Stimulated activated CD8-positive, alpha-beta memory T cell treated with anti-CD3 and anti-CD28 coated beads, Interleukin-15, amount 100 ng/mL, for 48 hours (primary cell): ENCODE measurements at places on chromosomes 4 and X.

DNA sequence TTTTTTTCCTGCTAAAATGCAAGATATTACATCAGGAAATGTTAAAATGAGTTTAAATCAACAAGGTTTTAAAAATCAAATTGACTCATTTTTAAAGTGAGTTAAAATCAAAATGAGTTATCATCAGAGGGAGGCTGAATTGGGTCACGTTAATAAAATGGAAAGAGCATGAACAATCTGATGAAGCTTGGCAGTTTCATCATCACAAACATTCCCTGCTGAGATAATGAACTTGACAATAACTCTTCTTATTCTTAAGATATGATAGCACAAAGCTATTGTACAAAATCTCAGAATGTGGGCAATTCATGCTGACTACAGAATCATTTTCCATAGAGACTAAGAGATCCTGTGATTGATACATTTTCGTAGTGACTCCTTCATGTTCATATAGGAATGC, 1086.7 kb downstream of the STIM2 start:
- no peak for DNase-seq

DNA sequence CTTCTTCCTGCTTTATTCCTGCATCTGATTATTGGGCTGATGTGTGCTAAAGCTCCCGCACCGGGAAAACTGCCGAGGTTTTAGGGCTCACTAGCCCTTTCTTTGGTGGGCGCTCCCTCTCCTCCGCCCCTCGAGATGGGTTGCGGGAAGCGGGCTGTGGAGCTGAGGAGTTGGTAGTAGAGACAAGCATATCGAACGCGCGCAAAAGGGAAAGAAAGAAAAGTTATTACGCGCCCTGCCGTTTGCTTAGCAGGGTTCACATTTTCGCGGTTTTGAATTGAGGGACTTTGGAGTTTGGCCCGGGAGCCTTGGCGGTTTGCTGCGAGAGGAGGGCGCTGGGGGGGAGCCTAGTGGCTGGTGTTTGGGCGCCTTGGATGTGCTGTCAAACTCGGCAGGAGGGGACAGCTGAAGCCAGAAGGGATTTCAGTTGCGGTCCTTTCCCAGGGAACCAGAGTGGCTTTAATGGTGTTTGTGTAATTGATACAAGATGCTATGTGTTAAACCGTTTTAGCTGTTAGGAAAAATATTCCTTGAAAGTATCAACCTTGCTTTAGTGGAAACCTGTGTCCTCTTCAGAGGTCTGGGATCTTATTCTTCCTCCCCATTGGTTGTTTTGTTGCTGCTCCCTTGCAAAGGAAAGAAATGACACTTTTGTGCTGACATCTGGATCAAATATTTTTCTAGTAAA, 1.1 kb downstream of the GAB1 start:
- no peak for DNase-seq

DNA sequence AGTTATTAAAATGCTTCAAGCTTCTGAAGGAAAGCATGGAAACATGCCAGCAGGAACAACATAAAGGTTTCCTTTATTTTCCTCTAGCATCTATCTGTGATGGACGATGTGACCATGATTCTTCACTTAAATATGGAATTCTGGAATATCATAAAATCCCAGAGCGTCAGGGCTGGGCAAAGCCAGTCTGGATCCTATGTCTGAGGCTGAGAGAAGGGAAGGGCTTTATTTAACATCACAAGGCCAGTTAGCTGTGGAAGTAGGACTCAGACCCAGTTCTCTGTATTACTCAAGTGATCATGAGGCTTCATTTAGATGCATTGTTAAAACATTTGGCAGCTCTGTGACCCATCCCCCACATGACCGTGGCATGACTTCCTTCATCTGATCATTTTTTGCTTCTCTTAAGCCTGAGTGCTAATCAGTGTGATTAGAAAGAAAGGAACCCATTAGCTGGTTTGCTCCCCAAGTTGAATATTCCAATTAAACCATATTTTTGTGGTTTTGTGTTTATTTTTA, 40.9 kb upstream of the EOLA2 start:
- no peak for DNase-seq

DNA sequence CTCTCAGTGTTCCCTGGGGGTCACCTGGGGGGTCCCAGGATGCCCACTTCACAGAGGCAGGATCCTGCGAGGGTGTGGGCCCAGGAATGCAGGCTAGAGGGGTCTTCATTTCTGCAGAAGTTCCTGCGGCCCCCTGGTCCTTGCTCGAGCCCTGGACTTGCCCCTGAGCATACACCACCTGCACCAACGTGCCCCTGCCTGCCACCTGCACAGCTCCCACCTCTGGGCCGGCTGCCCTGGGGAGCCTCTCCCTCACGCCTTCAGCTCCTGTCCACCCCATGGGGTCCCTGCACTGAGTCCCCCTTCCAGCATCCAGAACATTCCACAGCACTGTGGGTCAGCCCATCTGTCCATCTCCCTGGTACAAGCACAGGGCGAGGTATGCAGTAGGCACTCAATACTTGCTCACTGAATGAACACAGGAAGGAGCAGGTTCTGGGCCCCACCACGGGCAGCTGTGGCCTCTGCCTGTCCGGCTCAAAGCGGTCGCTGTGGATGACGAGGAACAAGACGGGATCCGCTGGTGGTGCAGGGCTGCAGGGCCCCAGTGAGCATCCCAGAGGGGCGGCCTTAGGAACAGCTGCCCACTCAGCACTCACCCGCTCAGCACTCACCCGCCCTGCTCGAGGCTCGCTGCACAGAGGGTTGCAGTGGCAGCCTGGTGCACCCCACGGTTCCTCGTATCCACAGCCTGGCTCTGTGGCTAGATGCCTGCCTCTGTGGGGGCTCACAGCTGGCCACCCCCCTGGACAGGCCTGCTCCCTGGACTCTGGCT, 70.5 kb upstream of the MXD4 start:
- DNase-seq, result no peak

DNA sequence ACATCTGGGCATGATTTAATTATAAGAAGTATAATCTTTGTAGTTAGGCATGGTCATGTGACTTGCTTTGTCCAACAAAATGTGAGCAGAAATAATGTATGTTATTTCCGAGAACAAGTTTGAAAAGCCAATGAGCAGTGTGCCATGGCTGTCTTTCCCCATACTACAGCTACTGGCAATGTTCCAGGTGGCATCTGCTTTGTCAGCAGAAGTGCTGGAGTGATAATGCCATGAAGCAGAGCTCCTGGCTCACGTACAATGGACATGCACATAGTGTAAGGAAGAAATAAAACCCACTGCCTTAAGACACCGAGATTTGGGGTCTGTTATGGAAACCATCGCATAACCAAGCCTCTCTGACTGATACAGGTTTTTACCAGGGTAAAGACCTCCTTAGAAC, 212.6 kb upstream of the RASGEF1B start:
- no peak for DNase-seq

- DNase-seq, result no peak
These were observed 78.1 kb downstream of the HTRA3 start for GRCh38 chr4:8347660-8348059.

- no peak for DNase-seq
These were observed 485.0 kb upstream of the FAT1 start for GRCh38 chr4:187208651-187209050.

DNA sequence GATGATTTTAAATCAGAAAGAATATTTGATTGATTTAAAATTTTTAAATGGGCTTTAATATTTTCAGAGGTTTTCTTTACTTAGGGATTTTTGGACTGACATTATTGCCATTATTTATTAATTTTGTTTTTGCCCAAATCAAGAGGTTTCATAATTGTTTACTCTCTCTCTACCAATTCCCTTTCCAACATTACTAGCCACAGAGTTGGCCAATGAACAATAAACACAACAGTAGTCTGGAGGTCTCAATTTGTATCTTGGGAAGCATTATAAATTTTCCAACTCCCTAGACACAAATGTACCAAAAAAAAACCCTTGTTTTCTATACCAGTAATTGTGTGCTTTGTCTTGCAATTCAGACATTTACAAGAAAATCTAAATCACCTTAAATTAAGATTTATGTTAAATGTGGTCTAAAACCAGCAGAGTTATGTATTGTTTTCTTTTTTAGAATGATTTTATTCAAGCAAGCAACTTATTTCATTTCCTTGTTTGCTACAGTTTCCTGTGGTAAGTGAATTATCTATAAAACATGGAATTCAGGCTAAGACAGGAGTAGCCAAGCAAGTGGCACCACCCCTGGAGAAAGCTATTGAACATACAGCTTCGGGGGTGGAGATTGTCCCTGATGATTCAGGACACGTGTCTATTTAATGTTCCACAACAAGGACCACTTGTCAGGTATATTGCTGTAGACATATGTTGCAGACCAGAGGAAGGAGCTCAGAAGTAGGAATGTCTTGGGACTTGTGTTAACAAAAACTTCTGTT, 622 bp downstream of the KLKB1 start:
- no peak for DNase-seq

DNA sequence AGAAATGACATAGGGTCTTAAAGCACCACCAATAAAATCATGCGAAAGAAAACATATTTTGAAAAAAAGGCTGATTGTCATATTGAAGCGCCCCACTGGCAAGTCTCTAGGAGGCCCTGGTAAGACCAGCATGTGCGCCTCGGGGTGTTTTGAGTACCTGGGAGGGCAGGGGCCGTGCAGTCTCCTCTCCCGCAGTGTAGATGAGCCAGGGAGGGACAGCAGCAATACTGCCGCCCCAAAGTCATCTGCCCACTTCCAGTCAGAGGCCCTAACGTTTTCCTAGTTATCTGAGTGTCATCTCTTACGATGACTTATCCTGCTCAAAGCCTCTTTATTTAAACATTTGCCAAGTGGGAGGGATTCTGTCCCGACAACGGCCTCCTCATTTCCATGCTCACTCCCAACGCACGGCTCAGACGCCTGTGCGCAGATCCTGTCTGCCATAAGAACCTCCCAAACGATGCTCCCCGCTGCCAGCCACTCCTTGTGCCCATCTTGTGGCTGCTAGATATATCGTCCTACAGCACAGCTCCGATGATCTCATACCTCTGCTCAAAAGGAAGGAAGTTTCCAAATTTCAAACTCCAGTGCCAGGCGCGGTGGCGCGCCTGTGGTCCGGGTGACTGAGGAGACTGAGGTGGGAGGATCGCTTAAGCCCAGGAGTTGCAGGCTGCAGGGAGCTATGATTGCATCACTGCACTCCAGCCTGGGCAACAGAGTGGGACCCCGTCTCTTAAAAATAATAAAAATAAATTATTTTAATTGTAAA, 17.2 kb upstream of the SCRG1 start:
- DNase-seq, result no peak

DNA sequence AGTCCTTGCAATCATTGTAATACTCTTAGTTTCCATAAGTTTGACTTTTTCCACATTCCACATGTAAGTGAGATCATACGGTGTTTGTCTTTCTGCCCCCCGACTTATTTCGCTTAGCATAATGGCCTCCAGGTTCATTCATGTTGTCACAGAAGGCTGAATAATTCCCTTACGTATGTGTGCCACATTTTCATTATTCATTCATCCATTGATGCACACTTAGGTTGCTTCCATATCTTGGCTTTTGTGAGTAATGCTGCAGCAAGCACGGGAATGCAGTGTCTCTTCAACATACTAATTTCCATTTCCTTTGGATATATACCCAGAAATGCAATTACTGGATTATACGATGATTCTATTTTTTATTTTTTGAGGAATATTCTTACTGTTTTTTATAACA, 22.0 kb upstream of the VEGFC start:
- no peak for DNase-seq

DNA sequence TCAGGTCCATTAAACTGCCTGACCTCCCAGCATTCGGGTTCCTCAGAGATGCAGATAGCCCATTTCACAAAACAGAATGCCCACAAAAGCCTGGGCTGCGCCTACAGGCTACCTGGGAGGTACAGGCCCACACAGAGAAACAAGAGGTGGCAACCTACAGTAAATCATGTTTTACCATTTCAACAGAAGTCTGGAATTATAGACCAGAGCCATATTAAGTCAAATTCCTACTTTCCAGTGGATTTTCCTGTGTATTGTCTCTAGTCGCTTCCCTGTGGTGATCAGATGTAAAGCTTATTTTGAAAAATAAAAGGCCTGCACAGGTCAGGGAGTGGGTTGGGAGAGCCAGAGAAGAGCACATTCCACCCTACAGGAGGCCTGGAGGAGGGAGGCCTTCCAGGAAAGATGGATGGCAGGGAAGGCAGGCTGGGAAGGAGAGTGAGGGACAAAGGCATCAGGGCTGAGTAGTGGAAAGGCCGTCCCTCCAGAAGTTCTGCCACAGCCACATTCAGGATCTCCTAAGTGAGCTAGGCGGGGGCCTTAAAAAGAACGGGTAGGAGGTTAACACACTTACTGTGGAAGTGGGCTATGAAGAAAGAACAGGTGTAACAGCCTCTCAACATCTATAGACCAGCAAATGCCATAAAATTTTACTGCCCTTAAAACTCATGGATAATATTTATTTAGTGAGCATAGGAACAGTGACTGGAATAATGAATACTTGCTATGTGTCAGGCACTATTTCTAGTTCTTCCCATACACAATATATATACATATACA, 19.0 kb upstream of the USO1 start:
- DNase-seq, result no peak

DNA sequence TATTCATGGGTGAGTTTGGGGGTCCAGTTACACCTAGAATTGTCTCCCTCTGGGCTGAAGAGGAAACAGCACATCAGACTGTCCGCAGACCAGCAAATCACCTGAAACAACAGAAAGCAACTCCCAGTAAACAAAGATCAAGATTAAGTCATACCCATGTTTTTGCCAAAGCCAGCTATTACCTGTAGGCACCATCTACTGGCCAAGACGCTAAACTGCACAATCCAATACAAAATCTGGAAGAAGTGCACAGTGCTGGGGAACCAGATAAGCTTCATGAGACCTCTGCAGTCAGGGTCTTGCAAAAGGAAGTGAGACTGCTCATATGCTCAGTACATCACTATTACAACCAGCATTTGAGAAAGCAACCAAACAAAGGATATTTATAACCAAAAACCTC, 157.5 kb upstream of the ITM2A start:
- DNase-seq, result no peak

GRCh38 chr4:5878359-5878758, 14.5 kb downstream of the CRMP1 start:
- DNase-seq, result no peak
